Stimulated activated effector memory CD8-positive, alpha-beta T cell treated with anti-CD3 and anti-CD28 coated beads, Interleukin-12 subunit alpha, Interleukin-12 subunit beta, amount 100 ng/mL, for 72 hours (primary cell): ENCODE measurements at places on chromosomes 2 and 18.

DNA sequence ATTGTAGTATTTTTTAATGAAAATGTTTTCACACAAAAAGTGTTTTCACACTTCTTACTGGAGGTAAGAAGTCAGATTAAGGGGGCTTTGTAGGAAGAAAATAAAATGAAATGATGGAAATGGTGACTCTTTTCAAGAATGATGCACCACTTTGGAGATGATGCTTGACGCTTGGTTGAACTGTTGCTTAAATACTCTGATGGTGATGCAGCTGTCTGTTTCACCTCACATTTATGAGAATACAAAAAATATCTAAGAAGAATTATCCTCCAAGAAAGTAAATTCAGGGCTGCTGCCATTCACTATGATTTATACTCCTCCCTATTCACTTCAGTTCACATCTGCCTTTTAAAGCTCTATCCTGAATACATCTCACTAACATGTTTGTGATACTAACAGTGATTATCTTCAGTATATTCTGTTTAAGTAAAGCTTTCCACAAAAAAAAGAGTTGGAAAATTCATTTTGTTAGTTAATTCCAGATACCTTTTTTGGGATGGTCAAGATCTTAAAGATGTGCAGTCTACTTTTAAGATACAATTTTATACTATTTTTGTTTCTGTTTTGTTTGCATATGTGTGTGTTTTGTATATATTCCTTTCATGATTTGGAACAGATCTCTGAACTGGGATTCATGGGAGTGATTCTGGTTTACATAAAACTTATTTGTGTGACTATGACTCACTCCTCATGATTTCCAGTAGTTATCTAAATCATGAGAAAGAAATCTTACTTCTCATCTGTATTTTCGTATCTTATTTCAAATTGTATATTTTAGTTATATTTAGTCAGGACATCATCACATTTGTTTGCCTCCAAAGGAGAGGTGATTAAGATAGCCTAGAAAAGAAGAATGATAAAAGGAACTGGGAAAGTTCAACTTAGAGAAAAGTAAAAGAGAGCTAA is 53.1 kb downstream of the SLC39A10 start:
- no peak for DNase-seq

GRCh38 chr2:101951296-101951695 is 40.5 kb upstream of the IL1R2 start:
- DNase-seq: no peak

GRCh38 chr2:39606585-39606984 is 59.1 kb upstream of the TMEM178A start:
- no peak for DNase-seq

- no peak for DNase-seq
Observed at GRCh38 chr2:223601932-223602666, at the start of gene SCG2. SCG2 (minus strand) TSS chr2:223602361; CDS start chr2:223599282, 3,079 bp downstream.

GRCh38 chr2:15748736-15749323 is 157.2 kb downstream of the DDX1 start:
- DNase-seq: no peak

- DNase-seq: no peak
Observed at GRCh38 chr2:142722569-142722968, 154.9 kb upstream of the KYNU start.

DNA sequence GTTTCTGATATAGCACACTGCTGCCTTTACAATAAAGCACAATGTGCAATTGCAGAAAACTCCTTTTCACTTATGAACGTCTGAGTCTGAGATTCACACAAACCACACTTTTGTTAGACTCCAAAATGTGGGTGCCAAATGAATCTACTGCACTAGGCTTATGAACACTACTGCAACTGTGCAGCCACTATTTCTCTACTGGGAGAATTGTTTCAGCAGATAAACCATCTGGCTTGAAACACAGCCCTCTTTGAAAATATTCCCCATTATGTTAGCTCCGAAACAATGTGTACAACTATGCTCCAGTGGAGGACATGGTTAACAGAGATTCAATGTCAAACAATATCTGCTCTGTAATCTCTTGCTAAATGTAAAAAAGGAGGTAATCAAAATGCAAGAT is 188.7 kb upstream of the ZEB2 start:
- no peak for DNase-seq

- no peak for DNase-seq
Observed at GRCh38 chr2:209097168-209097567, 326.7 kb upstream of the MAP2 start.

DNA sequence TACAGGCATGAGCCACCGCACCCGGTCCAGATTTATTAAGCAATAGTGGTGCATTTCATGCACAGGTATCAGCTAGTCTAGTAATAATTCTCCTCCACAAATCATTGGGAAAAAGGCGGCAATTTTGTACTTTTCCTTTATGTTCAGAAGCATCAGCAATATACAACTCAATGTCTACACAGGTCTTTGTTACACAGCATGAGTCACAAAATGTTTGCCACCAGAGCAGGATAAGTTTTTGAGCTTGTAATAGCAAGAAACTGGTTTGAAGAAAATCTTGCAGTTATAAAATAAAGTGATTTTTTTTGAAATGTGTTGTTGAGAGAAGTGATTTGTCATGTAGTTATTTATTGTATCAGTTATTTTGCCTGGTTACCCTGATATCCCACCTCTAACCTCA is 4.8 kb upstream of the ITPRIPL1 start:
- DNase-seq: no peak

GRCh38 chr18:58226429-58226828 is 182.4 kb downstream of the NEDD4L start:
- DNase-seq: no peak

GRCh38 chr2:196513796-196514526 is 125.6 kb upstream of the CCDC150 start:
- DNase-seq: no peak

DNA sequence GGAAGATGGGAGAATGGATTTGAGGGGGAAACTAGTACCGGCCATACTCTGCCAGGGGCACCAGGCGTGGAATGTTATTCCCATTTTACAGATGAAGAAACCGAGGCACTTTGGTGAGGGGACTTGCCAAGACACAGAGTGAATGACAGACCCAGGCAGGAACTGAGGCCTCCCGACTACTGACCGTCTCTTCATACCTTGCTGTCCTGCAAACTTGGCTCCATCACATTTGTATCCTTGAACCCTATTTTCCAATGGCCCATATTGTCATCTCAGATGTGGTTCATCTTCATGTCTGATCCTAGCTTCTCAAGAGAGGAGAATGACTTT is 6.2 kb upstream of the TFCP2L1 start:
- no peak for DNase-seq

DNA sequence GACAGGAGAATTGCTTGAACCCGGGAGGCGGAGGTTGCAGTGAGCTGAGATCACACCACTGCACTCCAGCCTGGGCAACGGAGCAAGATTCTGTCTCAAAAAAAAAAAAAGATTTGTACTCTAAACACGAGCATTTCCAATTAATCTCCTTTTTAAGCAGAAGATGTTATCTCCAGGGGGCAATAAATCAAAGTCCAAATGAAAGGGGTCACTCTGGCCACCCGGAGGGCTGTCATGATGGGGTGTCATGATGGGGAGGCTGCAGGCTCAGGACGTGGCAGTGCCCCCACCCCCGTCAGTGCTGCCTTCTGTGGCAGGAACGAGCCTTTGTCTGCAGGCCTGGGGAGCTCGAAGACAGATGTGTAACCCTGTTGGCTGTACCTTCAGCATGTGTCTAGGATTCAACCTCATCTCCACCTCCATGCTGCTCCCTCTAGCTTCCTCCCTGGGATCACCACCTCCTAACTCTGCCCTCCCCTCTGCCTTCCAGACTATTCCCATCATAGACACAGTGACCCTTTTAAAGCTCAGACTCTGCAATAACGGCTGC is 76.9 kb upstream of the YWHAQ start:
- DNase-seq: no peak

- no peak for DNase-seq
Observed at GRCh38 chr2:136111711-136112110, 6.2 kb downstream of the CXCR4 start.

DNA sequence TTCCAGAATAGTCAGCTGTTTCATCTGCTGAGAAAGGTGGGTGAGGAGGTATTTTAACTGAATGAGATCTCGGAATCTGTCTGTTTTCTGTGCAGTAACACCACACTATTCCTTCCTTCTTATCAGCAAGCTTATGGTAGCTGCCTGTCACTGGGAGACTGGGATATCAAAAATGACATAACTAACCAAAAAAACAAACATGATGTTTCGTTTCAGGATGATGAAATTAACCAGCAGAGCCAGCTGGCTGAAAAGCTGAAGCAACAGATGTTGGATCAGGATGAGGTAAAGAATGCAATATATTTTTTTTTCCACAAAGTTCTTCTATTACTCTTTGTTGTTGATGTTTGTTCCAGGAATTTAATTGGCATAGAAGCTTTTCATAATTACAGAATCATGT is 59.8 kb upstream of the LYPD6B start:
- no peak for DNase-seq

GRCh38 chr18:49021433-49022129 is 70.8 kb upstream of the SMAD7 start:
- DNase-seq: peak; percentile 30

DNA sequence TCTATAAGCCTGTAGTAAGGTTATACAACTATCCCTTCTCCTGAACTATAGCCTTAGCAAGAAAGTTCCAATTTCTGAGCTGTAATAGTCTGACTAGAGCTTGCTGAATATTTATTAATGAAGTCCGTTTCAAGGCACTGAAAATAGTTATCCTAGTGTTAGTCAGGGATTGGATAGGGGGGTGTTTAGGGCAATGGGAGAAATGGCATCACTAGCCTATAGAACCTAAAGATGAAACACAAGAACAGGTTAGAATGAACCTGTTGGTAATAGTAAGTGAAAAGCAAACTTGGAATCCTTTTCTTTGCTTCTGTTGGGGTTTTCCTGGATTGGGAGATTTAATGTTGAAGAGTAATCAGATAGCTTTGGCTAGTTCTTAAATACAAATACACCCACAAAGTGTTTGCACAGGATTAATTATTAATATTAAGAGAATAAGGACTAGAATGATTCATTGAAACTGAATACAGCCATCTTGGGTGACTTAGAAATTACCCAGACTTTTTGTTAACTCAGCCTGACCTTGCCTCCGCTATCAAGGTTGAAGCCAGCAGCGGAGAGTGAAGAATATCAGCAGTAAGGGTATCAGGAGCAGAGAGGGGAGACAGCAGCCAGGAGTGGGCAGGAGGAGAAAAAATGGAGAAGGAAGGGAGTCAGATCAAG is 14.4 kb downstream of the CCNT2 start:
- no peak for DNase-seq

- no peak for DNase-seq
Observed at GRCh38 chr2:226585130-226585561, 214.5 kb downstream of the IRS1 start.

- no peak for DNase-seq
Observed at GRCh38 chr2:160324161-160324800, 124.2 kb upstream of the ITGB6 start.

DNA sequence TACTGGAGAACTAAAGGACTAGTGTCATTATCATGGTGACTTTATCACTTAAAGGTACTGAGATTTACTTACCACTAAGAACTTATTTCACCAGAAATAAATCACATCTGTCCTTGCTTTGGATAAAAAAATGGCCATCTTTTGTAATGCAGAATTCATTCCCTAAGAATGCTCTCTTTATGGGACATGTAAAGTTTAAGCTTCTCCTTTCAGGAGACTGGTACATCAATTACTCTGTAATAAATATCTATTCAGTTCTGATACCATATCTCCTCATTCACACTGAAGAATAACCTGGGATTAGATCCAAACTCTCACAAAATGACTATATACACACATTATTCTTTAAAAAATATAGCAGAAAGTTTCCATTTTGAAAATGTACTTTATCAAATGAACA is 24.4 kb downstream of the TMEM163 start:
- no peak for DNase-seq

- no peak for DNase-seq
Observed at GRCh38 chr2:80560326-80560725, 255.8 kb upstream of the LRRTM1 start.

GRCh38 chr18:2304378-2305175 is 266.7 kb downstream of the METTL4 start:
- no peak for DNase-seq

DNA sequence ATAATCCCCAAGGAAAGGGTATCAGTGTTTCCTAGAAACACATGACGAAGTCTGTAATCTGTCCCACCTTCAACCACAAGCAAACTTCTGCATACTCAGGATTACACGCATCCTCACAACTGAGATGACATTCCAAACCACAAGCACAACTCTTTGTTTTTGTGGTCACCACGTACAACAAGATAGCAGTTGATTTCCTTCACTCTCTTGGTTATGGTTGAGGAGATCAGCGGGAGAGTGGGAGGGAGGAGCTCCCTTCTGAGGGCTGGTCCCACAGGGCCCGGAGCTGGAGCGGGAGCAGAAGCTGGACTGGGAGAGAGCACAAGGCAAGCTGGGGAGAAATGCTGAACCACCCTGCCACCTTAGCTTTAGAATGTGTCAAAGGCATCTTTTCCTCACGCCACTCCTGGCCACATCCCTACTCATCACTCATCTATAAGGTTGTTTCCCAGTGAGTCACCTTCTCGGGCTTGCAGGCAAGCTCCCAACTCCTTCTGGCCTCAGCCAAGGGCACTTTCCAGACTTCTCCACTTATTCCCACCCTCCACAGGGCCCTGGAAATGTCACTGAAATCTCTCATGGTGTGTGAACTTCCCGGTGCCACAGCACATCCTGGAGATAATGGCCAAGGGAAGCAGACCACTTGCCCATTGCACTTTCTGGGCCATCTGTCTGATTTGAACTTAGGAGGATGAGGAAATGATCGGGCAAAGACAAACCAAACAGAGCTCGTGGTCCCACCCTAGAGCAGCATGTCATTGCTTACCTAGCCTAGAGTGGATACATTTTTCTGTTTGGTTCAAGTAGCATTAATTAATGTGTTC is 98.9 kb upstream of the LGALSL start:
- no peak for DNase-seq

- no peak for DNase-seq
Observed at GRCh38 chr2:70321370-70321769, 19.5 kb upstream of the FAM136A start.
